Nucleus accumbens (tissue), 56 donors: ENCODE measurements at places on chromosomes 6 and 20.

- DNase-seq: no peak
Observed at GRCh38 chr6:80319196-80319595, 212.7 kb downstream of the BCKDHB start.

GRCh38 chr6:112883095-112883494 lies 536.0 kb downstream of the RFPL4B start:
- DNase-seq: no peak

- no peak for DNase-seq
Observed at GRCh38 chr20:49405062-49405683, 77.3 kb downstream of the KCNB1 start.

- no peak for DNase-seq
Observed at GRCh38 chr6:111027219-111027618, 45.4 kb downstream of the RPF2 start.

- no peak for DNase-seq
Observed at GRCh38 chr20:50409495-50409894, 100.7 kb upstream of the PTPN1 start.

GRCh38 chr6:108677357-108677756 lies 116.6 kb downstream of the FOXO3 start:
- no peak for DNase-seq

DNA sequence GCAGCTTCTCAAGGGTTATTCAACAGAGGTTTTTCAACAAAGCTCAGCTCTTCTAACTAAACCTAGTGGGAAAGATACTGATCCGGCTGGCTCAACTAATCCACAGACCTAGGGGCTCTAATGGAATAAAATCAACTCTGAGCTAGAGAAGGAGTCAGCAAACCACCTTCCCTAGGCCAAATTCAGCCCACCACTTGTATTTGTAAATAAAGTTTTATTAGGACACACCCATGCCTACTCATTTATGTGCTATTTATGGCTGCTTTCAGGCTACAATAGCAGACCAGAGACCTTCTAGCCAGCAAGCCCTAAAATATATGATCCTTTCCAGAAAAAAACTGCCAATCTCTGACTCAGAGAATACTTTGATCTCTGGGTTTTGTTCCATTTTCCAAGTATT lies 6.0 kb upstream of the RAB22A start:
- DNase-seq: no peak
